ENCODE measurements at places on chromosomes 5 and 9.

GRCh38 chr5:160534125-160534524 is 112.5 kb downstream of the PTTG1 start:
- DNase-seq, result no peak

- DNase-seq, result no peak
These were observed 280.4 kb downstream of the ZSWIM6 start for GRCh38 chr5:61612431-61612830.

- DNase-seq, result no peak
These were observed 564.0 kb upstream of the KLF4 start for GRCh38 chr9:108053555-108054061.

- no peak for DNase-seq
These were observed 19.7 kb upstream of the ASTN2 start for GRCh38 chr9:117434566-117434965.

DNA sequence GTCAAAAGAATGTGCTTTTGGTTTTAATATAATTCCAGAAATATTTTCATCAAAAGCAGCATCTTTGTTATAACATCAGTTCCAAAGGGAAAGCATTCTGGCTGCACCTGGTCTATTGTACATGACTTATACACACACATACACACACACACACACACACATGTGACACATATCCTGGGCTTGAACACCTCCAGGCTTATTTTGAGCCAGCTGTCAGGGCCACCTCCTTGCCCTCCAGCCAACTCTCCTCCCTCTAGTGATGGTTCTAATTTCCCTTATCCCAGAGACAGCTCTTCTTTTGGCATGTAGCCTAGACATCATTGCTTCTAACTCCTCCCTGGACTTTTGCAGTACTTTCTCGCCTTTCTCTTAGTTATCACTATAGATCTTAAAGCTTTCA is 115.0 kb downstream of the PIK3R1 start:
- no peak for DNase-seq

GRCh38 chr9:88259001-88259400 is 120.7 kb upstream of the SPATA31C2 start:
- no peak for DNase-seq

GRCh38 chr9:136313111-136314055 is 9.5 kb upstream of the CCDC187 start:
- DNase-seq, result no peak

GRCh38 chr5:72677447-72677846 is 139.0 kb upstream of the TNPO1 start:
- DNase-seq, result no peak

DNA sequence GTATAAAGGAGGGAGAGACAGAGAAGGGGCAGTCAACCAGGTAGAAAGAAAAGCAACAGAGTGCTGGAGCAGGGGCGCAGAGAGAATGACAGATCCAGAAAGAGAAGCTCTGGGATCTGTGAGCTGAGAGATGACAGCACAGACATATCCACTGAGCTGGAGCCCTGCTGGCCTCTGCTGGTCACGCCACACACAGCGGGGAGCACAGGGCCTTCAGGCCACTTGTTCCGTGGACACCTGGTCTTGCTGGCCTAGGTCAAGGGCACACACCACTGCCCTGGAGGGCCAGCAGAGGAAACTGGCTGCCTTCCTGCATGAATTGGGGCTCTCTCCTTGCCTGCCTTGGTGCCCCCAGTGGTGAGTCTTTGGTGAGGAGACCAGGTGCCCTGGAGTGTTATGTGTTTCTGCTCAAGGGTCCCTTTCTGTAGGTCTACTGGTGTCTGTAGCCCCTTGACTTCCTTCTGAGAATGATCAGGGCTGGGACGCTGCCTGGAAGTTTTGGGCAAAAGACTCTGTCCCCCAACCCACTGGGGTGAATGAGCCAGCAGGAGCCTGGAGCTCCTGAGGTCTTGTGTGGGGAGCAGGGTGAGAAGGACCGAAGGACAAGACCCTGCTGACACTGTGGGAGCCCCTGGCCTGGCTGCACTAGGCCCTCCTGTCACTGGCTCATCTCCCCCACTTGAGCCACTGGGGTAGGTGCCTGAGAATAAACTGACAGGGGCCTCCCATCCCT is 59.2 kb upstream of the ADAMTS2 start:
- DNase-seq, result no peak

GRCh38 chr5:56350597-56351170 is 117.6 kb upstream of the ANKRD55 start:
- no peak for DNase-seq

DNA sequence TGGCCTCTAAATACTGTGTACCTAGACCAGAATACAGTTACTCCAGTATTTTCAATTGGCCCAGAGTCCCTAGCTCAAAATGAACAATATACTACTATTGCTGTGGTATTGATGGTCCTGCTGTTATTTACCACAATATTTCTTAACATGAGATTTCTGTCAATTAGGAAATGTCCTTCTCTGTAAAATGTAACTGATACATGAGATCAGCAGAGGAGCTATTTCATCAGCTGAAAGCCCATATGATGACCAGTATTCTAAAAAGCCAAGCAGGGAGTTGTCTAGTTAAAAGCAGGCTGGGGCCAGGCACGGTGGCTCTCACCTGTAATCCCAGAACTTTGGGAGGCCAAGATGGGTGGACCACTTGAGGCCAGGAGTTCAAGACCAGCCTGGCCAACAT is 187.7 kb upstream of the PTGER4 start:
- no peak for DNase-seq

DNA sequence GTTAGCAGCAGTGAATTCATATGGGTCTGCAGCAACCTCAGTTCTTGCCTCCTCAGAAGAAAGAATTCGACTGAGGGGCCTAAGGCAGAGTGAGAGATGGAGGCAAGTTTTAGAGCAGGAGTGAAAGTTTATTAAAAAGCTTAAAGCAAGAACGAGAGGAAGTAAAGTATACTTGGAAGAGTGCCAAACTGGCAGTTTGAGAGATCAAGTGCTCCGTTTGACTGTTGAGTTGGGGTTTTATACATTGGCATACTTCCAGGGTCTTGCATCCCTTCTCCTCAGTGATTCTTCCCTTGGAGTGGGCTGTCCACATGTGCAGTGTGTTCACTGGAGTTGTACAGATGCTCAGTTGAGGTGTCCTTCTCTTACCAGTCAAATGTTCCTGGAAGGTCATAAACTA is 203.6 kb downstream of the SPATA31D1 start:
- DNase-seq, result no peak

DNA sequence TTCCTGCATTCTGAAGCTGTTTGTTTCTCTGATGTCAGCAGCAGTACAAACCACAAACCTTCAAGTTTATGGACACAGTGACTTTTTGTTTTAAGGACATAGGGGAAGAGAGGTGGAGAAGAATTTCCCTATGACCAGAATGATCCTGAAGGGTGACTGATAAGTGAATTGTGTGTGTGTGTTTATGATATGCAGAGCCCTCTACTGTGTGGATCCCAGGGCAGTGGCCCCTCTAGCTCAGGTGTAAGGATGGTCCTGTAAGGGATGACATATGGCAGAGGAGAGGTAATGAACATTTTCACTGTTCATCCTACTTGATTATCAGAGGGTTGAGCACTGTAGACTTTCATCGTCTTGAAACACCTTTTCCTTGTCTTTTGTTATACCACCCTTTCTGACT is 30.6 kb upstream of the TMED7 start:
- no peak for DNase-seq

- DNase-seq, result no peak
These were observed 20.9 kb downstream of the CYFIP2 start for GRCh38 chr5:157286761-157287211.

DNA sequence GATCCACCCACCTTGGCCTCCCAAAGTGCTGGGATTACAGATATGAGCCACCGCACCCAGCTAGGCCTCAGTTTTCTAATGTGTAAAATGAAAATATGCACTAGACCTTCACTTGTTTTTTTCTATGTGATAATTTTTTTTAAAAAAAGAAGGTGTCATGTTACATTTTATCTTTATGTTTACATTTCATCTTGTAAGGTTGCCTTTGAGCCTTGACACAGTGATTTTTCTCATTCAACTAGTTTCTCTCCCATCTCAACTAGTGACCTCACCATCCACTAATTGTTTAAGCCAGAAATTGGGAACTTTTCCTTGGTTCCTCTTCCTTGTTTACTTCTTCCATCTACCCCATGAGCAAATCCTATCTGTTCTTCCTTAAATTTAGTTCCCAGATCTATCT is 21.5 kb downstream of the TMC1 start:
- DNase-seq, result no peak

DNA sequence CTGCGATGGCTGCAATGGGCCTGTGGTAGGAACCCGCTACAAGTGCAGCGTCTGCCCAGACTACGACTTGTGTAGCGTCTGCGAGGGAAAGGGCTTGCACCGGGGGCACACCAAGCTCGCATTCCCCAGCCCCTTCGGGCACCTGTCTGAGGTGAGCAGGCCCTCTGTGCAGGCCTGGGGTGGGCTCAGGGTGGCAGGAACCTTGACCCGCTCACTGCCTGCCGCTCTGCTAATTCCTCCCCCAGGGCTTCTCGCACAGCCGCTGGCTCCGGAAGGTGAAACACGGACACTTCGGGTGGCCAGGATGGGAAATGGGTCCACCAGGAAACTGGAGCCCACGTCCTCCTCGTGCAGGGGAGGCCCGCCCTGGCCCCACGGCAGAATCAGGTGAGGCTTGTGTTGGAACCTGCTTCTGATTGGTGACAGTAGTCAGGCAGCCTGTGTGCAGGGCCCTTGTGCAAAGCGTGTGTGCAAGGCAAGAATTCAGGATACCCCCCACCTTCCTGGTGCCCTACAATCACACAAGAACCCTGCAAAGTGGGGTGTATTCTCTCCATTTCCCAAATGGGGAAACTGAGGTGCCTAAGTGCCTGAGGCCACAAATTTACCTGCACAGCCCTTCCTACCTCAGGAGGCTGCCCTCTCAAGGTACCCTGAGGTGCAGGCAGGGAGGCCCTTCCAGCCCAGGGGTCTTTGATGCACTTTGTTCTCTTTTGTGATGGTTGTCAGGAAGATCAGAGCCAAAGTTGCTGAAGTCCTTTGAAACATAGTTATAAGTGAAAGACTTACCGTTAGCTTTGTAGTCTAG is 3.4 kb downstream of the SQSTM1 start:
- DNase-seq, result no peak

- DNase-seq, result peak; percentile 4
These were observed at the start of gene IL6ST for GRCh38 chr5:55994495-55994997. TSS of gene IL6ST (minus strand) at chr5:55994963. CDS start at chr5:55976278, 18,685 bp downstream.

DNA sequence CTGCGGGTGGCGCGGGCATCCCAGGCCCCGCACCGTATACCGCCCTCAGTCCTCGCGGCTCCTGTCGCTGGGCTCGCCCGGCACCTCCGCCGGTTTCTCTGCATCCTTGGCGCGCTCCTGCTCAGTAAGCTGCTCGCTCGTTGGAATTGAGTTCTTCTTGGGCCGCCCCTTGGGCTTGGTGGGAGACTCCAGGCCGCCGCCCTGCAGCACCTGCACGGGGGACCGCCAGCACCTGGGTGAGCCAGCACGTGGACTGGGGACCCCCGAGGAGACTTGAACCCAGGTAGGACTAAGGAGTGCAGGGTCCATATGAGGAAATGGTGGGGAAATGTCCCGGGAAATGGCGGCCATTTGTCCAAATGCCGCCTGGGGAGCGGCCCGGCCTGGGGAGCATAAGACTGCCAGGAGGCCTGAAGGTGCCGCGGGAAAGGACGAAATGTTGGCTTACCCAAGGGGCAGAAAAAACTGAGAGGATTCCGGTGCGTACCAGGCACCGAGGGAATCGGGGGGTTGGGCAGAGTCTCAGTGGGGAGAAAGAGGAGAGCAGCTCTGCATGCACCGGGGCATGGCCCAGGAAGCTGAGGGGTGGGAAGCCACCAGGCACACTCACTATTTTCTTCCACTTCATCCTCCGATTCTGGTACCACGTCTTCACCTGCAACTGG is 2.9 kb downstream of the BARX1 start:
- no peak for DNase-seq

GRCh38 chr5:77560677-77561263 is 68.7 kb upstream of the WDR41 start:
- no peak for DNase-seq

DNA sequence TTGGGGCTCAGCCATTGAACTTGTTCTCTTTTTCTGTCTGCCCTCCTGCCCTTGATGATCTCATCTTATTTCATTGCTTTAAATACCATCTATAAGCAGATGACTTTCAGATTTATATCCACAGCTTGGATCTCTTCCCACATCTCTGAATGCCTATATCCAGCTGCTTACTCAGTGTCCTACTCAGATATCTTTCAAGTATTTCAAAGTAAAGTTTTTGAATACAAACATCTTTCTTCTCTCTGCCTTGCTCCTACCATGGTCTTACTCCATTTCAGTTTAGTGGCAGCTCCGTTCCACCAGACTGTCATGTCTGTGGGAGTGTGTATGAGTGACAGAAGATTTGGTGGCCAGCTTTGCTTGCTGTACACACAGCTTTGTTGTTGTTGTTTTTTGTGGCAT is 59.7 kb downstream of the ERBIN start:
- no peak for DNase-seq

- no peak for DNase-seq
These were observed 159.8 kb upstream of the MEF2C start for GRCh38 chr5:89042746-89043145.

Measured in stimulated activated CD8-positive, alpha-beta memory T cell treated with anti-CD3 and anti-CD28 coated beads, Interleukin-4, amount 100 ng/mL, for 4 hours (primary cell).